ENCODE measurements at places on chromosomes 2 and 18.

GRCh38 chr2:107062599-107063220 is 176.7 kb upstream of the ST6GAL2 start:
- DNase-seq: no peak

DNA sequence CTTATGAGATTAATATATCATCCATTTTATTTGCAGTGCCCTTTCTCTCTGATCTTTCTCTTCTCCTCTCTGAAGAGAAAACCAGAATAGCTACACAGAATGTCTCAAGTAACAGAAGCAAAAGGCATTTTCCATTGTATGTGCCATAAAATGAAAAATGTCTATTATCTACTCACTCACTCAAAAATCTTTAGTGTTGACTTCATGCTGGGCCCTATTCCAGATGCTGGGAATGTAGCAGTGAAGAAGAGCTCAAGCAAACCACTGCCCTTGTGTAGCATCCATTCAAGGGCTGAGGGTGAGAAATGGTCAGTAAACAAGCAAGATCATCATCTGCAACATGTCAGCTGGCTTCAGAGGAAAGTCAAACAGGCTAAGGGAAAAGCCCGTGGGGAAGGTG is 427.7 kb downstream of the METTL4 start:
- no peak for DNase-seq

DNA sequence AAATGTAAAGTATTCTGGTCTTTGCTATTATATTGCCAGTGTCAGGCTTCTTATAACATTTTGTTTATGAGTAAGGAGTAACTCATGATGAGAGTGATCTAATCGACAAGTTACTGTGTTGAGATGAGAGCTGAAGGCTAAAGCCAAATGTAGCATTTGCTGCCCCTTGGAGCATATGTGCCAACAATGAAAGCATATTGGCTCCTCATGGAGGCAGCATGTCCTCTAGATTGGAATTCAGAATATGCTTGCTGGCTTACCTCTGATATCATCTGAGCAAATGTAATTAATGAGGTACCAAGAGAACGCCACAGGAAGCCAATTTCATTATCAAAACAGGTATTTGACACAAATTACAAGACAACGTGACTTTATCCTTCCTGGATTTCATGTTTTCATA is 781.1 kb upstream of the FSHR start:
- DNase-seq: no peak

- no peak for DNase-seq
Measured at GRCh38 chr2:84914334-84914733, 8.9 kb downstream of the TMSB10 start.

GRCh38 chr2:43879261-43879660 is 40.5 kb downstream of the ABCG8 start:
- DNase-seq: no peak

DNA sequence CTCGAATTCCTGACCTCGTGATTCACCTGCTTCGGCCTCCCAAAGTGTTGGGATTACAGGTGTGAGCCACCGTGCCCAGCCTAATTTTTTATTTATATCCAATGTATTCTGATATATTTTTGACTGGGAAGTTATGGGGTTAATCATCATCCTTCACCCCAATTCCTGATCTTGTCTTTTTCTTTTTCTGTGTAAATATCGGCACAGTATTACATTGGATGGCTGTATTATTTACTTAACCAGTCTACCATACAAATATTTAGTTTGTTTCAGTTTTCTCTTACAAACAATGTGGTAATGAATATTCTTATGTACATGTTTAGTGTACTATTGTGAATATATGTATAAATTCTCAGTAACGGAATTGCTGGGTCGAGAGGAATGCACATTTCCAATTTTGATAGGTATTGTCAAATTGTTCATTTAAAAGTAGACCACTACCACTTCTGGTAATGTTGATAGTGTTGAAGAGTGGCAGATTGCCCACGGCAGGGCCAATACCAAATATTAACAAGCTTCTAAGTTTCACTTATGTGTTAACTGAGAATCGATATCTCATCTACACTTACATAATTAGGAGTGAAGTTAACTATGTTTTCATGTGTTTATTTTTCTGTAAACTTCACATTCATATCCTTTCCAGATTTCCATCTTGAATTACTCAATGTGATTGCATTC is 196.7 kb downstream of the ALPK2 start:
- DNase-seq: no peak

- no peak for DNase-seq
Measured at GRCh38 chr2:224009605-224010315, 29.3 kb downstream of the SERPINE2 start.

DNA sequence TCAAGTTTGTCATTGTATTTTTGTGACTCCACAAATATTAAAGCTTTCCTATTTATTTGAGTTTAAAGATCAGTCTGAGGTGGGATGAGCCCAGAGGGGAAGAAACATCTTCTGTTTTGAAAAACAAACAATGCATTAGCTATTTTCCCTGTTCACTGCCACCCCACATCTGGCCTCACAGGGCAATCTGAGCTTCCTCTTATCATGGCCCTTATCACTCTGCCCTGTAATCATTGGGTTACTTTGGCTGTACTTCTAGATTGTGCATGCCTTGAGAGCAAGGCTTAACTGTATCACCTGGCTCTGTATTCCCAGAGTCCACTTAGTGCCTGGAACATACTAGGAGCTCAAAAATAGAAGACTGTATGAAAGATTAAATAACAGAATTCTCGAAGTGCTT is 241.6 kb upstream of the NT5C1B start:
- DNase-seq: no peak

GRCh38 chr2:119513832-119514231 is 10.5 kb downstream of the SCTR start:
- DNase-seq: no peak

GRCh38 chr2:239822146-239822831 is 202.9 kb downstream of the NDUFA10 start:
- DNase-seq: no peak

DNA sequence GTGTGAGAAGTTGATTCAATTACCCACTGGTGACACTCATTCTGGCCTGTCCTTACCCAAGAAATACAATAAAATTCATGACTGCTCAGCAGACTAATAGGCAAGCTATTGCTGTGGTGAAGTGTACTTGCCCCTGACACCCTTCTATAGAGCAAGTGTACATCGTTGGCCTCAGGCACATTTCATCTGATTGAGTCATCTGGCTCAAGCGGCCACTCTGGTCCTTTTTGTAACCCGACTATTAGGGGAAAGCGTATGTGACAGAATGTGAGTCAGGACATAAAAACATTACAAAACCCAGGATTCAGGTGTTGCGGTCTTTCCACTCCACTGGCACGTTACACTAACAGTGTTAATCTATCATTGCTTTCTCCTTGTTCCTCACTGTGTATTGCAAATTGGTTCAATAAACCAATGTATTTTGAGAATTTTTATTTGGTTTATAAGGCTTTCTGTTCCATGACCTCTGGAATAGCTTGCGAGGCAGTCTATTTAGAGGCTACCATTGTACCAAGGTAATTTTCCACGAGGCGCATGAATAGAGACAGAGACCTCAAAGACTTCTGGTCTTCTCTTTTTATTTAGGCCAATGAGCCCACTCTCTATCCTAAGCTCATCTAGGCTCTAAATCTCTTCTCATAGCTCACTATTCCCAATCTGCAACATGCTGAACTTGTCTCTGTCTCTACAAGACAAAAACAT is 10.2 kb upstream of the TTC32 start:
- DNase-seq: no peak

- no peak for DNase-seq
Measured at GRCh38 chr2:227462462-227462951, 9.4 kb upstream of the AGFG1 start.

- DNase-seq: no peak
Measured at GRCh38 chr2:53635694-53636093, 131.9 kb upstream of the CHAC2 start.

DNA sequence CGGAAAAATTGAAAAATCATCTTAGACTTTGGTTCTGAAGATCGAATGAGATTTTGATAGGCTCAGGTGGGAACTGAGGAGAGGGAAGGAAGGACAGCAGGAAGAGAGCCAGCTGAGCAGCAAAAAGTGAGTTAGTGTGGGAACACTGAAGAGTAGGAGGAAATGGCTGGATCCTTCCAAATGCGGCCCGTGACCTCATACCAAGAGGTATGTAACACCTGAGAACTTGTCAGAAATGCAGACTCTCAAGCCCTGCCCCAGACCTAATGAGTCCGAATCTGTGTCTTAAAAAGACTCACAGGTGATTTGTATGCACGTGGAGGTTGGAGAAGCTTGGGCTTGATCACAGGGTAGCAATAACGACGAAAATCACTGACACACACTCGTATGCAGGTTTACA is 42.0 kb downstream of the COL4A3 start:
- DNase-seq: no peak

GRCh38 chr2:165369131-165369897 is 100.2 kb upstream of the CSRNP3 start:
- DNase-seq: no peak

GRCh38 chr2:215370112-215370965 is 58.5 kb downstream of the ATIC start:
- DNase-seq: no peak

DNA sequence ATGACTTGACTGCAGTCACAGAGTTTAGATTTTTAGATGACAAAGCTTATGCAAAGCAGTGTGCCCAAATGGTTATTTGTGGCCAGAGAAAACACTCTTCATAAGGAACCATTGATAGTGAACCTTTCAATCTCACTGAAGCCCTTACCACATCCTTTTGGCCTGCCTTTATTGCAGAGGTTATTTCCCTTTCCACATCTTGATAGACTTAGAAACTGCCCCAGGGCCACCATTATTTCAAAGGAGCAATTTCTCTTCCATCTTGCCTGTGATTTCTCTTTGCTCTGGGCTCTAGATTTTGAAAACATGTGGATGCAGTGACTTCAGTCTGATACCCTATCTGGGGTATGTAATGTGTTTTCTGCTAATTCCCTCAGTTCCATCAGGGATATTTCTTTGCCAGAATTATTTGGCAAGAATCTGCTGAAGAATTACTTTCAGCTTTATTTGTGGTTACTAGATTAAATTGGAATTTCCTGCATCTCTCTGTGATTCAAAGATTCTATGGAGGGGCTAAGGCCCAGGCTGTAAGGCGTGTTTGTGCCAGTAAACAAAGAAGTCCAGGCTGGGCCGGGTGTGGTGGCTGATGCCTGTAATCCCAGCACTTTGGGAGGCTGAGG is 51.0 kb downstream of the MOGAT1 start:
- no peak for DNase-seq
